Activated CD4-positive, alpha-beta memory T cell treated with anti-CD3 and anti-CD28 coated beads for 36 hours (primary cell): ENCODE measurements at places on chromosomes 3 and 15.

- no peak for DNase-seq
- H3K36me3 ChIP-seq: peaks cover 5% of the 10 kb centered on the region
- peaks cover 14% of the 10 kb centered on the region for H3K27me3 ChIP-seq
- no peak overlapping the region for H3K27ac ChIP-seq
- peaks cover 9% of the 10 kb centered on the region for H3K4me1 ChIP-seq
Observed at GRCh38 chr3:126977821-126978220, 5.1 kb upstream of the PLXNA1 start.

- no peaks in the 10 kb centered on the region for H3K27me3 ChIP-seq
- H3K4me3 ChIP-seq: no peak overlapping the region
- no peaks in the 10 kb centered on the region for H3K4me1 ChIP-seq
- DNase-seq: no peak
Observed at GRCh38 chr3:196057760-196058331, 24.0 kb downstream of the TFRC start.

DNA sequence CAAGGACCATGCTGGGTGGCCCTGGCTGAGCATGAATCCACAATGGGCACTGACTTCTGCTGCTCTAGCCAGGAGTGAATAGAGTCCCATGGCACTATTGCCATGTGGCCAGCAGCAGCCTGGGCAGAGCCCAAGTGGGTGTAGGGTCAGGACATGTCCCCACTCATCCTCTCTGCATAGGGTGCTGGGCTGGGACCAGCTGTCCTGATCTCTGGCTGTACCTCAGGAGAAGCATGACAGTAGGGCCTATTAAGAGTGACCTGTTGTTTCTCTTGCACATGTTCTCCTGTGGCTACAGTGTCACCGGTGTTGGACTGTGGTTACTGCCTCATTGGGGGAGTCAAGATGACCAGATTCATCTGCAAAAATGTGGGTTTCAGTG, 46.9 kb downstream of the DLEC1 start:
- peaks cover 4% of the 10 kb centered on the region for H3K36me3 ChIP-seq
- no peak overlapping the region for H3K4me3 ChIP-seq
- H3K27me3 ChIP-seq: no peaks in the 10 kb centered on the region
- DNase-seq: no peak

DNA sequence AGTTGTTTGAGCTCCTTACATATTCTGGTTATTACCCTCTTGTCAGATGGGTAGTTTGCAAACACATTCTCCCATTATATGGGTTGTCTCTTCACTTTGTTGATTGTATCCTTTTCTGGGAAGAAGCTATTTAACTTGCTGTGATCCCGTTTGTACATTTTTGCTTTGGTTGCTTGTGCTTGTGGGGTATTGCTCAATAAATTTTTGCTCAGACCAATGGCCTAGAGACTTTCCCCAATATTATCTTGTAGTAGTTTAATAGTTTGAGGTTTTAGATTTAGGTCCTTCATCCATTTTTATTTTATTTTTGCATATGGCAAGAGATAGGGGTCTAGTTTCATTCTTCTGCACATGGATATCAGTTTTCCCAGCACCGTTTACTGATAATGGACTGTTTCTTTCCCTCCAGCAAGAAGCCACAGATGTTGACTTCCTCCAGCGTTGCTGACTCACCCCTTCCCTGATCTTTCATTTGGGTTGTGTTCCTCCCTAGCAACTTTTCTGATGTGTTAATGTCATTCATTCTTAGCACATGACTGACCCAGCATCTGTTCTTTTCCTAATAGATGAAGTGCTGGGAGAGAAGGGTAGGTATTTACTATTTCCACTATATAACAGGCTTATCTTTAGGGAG, 166.7 kb upstream of the SGO1 start:
- H3K4me3 ChIP-seq: no peak overlapping the region
- H3K27ac ChIP-seq: no peak overlapping the region
- H3K4me1 ChIP-seq: no peaks in the 10 kb centered on the region
- DNase-seq: no peak

DNA sequence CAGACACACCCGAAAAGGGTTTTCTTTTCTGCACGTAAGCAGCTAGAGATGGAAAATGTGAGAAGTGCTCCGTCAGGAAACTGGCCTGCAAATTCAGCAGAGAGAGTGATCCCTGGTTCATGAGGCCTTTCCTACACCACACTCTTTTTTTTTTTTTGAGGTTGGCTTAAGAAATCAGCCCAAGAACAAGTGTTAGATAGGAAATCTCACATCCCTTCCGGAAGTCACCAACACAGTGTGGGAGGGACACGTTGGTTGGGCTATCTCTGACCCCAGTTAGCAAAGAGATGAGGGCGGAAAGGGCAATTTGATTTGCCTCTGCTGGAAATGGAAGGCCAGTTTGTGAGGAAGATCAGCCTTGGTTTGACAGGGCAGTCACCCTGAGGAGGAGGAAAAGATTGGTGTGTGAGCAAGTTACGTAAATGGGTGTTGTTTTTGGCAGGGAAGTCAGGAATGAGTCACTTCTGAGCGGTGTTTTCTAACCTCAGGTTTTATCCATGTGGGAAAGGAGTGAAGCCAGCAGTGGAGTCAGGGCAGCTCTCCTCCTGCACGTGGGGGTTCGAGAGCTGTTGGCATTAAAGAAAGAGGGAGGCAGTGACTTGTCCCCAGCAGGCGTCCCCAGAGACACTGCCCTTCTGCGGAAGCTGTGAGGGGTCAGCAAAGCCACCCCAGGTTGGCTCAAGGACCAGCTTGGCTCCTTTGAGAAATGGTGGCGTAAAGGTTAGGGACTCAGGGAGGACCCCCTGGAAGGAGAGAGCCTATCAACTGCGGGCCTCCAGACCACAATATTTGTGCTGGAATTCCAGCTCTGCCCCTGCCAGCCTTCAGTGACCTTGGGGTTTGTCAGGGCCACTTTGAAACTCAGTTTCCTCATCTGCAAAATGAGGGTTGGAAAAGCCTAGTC, 237.6 kb upstream of the BHLHE40 start:
- H3K4me1 ChIP-seq: peaks cover 51% of the 10 kb centered on the region
- peak overlapping the region; percentile 3 for H3K4me3 ChIP-seq
- H3K27ac ChIP-seq: peak overlapping the region; percentile 85
- H3K27me3 ChIP-seq: no peaks in the 10 kb centered on the region
- H3K36me3 ChIP-seq: peaks cover 28% of the 10 kb centered on the region
- DNase-seq: peak; percentile 52

GRCh38 chr3:138578141-138578540, 15.9 kb downstream of the CEP70 start:
- H3K4me3 ChIP-seq: no peak overlapping the region
- peaks cover 30% of the 10 kb centered on the region for H3K36me3 ChIP-seq
- no peaks in the 10 kb centered on the region for H3K27me3 ChIP-seq
- no peak overlapping the region for H3K27ac ChIP-seq
- H3K4me1 ChIP-seq: peaks cover 27% of the 10 kb centered on the region

DNA sequence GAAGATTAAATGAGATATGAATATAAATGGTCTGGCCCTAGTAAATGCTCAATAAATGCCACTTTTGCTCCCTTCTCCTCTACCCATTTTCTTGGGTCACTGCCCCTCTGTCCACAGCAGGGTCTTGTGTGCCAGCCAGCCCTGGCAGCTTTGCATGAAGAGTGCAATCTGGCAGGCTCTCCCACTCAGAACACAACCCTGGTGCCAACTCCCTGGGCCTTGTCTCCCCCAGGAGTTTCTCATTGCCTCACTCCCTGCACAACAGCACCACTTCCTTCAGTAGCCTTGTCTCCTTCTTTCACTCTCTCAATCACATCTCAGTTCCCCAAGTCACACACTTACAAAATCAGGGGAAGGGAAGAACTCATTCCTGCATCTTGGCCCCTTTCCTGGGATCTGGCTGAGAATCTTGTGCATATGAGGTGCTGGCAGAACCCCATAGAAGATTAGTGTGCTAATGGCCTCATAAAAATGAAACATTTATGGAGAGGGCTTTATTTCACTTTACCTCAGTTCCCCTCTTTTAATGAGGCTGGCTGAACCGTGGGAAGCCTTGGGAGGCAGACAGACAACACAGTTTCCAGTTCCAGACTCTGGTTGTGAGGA, 445.9 kb upstream of the PROK2 start:
- H3K36me3 ChIP-seq: peaks cover 3% of the 10 kb centered on the region
- peaks cover 2% of the 10 kb centered on the region for H3K4me1 ChIP-seq
- no peak overlapping the region for H3K4me3 ChIP-seq
- DNase-seq: no peak
- no peak overlapping the region for H3K27ac ChIP-seq
- H3K27me3 ChIP-seq: peaks cover 7% of the 10 kb centered on the region

DNA sequence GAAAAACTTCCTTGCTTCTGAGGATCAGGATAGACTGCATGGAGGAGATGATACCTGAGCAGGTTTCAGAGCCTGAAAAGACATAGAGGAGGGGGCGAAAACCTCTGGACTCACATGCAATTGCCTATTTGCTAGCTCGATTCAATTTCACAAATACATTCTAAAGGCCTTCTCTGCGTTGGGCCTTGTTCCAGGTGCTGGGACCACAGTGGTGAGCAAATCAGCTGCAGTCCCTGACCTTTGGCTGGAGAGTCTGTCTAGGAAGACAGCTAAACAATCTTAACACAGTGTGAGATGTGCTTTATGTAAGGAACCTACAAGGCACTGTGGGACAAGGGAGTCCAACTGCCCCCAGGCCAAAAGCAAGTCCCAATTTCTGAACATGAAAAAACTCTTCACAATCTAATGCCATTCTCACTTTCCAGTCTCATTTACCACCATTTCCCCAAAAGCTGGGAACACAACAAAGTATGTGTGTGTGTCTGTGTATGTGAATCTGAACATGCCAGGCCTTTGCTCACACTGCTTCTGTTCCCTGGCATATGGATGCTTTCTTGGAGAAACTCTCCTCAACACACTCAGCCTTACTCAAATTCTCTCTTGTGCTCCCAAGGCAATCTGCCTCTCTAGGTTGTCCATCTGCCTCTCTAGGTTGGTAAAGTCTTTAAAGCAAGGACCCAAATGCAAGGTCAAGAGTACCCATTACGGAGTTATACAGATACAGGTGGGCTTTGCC, 2.1 kb upstream of the PCCB start:
- H3K27me3 ChIP-seq: no peaks in the 10 kb centered on the region
- H3K36me3 ChIP-seq: no peaks in the 10 kb centered on the region

DNA sequence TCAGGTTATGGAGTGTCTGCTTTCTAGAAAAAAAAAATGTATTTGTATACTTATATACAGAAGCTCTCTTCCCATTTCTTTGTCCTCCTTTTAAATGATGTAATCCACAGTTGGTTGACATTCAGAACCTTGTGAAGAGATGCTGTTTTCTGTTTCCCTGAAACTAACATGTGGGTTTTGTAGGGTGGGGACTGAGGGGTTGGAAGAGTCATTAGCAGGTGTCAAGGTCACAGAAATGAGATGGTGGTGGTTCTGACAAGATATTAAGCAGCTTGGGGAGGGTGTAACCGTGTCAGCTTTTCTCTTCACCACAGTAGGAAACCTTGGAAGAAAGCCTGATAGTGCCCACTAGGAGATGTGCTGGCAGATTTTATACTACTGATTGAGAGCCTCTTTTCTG, 2.4 kb downstream of the RASA2 start:
- peaks cover 11% of the 10 kb centered on the region for H3K36me3 ChIP-seq
- peak overlapping the region; percentile 51 for H3K4me3 ChIP-seq
- H3K4me1 ChIP-seq: peaks cover 80% of the 10 kb centered on the region
- peak; percentile 30 for DNase-seq

DNA sequence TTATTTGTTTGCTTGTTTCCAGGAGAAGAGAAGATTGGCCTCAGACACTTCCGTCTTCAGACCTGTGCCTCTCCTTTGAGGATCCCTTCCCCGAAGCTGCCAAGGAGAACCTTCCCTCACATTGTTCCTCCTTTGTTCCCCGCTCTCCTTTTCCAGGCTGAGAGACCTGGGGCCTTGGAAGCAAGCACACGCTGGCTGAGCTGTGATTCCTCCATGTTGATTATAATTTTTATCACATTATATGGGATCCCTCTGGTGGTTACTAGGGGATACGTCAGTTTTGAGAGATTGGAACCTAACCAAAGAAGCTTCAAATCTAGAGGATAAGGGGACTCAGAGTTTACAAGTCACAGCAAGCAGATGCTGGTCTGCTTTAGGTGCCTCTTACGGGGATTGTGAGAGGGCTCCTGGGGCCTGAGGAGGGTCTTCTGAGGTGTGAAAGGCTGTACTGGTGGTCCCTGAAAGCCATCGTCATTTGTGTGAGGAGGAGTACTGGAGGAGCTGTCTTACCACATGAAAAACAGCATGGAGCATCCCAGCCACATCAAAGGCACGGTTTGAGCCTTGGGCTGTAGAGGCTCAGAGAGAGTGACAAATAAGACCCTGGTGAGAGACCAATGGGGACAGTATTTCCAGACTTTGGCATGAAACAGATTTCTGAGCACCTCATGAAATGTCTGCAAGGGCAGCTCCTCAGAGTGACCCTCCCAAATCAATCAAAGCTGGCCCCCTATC, 760.1 kb upstream of the CFAP20DC start:
- no peaks in the 10 kb centered on the region for H3K4me1 ChIP-seq
- H3K27ac ChIP-seq: no peak overlapping the region
- no peak for DNase-seq
- H3K36me3 ChIP-seq: no peaks in the 10 kb centered on the region

DNA sequence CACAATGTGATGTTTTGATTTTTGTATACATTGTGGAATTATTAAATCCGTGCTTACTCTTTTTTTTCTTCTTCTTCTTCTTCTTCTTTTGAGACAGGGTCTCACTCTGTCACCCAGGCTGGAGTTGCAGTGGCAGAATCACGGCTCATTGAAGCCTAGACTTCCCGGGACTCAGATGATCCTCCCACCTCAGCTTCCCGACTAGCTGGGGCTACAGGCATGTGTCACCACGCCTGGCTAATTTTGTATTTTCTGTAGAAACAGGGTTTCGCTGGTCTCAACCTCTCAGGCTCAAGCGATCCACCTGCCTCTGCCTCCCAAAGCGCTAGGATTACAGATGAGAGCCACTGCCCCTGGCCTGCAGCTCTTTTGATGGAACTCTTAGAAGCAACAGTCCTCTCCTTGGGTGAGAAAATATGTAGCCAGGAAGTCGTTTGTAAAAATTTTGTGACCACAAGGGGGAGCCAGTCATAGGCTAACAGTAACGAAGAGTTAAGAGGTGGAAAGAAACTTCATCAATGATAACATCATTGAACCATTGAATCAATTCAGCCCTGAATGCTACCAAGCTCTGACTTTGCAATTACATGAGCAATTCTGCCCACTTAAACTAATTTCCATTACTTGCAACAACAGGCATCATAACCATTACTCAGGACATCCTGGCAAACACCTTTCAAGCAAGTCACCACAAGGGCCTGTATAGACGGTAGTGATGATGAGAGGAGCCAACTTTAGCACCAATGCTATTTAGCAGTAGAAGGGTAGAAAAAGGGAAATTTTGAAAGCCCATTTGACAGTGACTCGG, 16.7 kb upstream of the CMTM7 start:
- peak; percentile 67 for DNase-seq
- no peaks in the 10 kb centered on the region for H3K36me3 ChIP-seq
- H3K4me3 ChIP-seq: peak overlapping the region; percentile 5

DNA sequence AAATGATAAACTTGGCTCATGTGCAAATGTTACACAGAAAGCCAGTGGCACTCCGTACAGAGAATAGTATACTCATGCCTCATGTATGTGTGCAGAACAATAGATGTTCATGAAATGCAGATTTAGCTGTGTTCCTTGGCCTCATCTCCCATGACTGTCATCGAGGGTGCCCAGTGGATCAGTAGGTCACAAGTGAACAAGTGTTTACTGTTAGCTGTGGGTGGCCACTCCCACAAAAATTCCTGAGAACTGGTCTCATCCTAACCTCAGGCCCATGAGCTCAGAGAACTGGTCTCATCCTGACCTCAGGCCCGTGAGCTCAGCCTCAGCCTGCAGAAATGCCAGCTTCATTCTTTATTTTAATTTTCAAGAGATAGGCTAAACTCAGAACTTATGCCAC, 124.1 kb downstream of the GADL1 start:
- H3K4me1 ChIP-seq: no peaks in the 10 kb centered on the region
- no peak overlapping the region for H3K4me3 ChIP-seq
